Femur (tissue), 1 donor: ENCODE measurements at places on chromosomes 1 and 21.

GRCh38 chr1:244945109-244945671 lies 80.8 kb upstream of the HNRNPU start:
- no peak for DNase-seq

DNA sequence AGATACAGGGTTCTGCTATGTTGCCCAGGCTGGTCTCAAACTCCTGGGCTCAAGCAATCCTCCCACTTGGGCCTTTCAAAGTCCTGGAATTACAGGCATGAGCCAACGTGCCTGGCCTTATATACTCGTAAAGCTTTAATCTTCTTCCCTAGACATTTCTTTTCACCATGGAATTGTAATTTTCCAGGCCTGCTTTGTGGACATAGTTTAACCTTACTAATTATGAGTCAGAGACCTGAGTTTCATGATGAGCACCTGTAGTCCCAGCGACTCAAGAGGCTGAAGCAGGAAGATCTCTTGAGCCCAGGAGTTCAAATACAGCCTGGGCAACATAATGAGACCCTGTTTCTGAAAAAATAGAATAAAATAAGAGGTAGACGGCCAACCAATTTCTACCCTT lies 12.3 kb downstream of the PATJ start:
- no peak for DNase-seq

DNA sequence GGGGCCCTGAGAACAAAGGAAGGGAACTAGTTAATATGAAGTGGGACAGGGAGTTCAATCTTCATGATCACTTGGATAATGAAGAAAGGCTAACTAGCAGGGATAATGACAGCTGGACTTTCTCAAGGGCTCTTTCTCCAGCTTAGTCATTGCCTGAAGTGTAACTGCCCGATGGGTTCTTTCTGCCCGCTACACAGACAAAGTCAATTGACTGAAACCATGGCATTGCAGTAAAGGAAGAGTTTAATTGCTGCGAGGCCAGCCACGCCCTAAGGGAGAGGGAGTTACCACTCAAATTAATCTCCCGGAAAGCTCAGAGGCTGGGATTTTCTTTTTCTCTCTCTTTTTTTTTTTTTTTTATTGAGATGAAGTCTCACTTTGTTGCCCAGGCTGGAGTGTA lies 16.6 kb upstream of the SLC2A5 start:
- DNase-seq: no peak

DNA sequence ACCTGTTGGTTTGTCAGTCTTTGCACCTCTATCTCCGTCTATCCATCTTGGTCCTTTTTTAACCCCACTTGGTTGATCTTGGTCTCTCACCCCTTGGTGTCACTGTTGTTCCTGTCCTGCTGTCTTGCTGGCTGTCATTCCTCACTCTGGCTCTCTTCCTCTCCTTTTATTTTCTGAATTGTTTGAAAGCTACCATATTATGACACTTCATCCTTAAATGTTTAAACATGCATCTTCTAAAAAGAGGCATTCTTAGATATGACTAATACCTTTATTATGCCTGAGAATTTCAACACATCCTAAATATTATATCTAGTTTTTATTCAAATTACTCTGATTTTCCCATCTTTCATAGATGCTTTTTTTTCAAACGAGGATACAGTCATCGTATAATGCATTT lies 37.0 kb downstream of the BACH1 start:
- no peak for DNase-seq

- no peak for DNase-seq
Measured at GRCh38 chr1:66327588-66327987, 206.4 kb upstream of the SGIP1 start.

GRCh38 chr1:180911640-180912191 lies 981 bp upstream of the KIAA1614 start:
- peak; percentile 48 for DNase-seq

- DNase-seq: no peak
Measured at GRCh38 chr1:51664421-51665240, 47.7 kb downstream of the OSBPL9 start.

GRCh38 chr21:43754948-43755781 lies 20.9 kb downstream of the CSTB start:
- no peak for DNase-seq

DNA sequence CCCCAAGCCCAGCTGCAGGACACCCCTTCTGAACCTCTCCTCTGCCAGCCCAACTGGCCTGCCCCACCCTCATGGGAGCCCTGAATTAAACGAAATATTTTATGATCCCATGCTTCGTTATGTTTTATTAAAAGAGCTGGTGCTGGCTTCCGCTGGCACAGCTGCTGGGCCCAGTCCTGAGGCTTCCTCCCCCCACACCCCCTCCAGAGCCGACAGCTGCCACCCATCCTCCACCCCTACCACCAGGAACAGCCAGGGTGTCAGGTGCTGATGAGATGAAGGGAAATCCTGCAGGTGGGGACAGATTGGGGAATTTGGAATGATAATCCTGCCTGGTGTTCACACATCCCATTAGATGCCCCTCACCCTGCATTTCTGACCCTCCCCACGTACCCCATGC lies 19.0 kb downstream of the IGSF21 start:
- DNase-seq: no peak

- no peak for DNase-seq
Measured at GRCh38 chr1:21773585-21773984, 9.4 kb downstream of the USP48 start.

DNA sequence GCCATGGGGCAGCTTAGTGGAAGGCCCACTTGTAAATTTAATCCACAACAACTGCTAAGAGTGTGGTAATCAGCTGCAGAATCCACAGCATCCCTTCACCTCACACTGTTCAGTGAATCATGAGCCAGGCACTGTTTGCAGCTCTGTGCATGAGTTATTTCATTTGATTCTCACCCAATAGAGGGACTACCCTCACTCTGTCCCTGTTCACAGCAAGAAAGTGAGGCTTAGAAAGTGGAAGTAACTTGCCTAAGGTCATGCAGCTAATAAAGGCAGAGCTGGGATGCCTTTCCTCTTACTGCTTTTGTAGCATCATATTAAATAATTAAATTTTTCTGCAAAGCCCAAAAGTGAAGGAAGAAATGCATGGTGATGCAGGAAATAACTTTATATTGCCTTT lies 346.5 kb upstream of the PLD5 start:
- no peak for DNase-seq

DNA sequence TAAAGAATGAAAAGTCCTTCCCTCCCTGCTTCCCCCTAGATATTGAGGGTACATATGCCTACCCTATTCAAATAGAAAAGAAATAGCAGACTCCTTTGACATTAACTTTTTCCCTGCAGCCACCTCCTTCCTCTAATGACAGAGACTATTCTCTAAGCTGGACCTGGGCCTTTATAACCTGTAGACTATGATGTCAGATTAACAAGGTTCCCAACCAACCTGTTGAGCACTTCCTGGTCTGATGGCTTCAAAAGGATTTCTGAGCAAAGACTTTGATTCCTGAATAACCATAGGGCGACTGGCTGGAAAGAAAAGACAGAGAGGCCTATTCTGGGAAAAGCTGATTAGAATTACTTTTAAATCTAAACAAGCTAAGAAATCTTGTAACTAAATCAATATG lies 18.4 kb upstream of the C1orf216 start:
- no peak for DNase-seq

DNA sequence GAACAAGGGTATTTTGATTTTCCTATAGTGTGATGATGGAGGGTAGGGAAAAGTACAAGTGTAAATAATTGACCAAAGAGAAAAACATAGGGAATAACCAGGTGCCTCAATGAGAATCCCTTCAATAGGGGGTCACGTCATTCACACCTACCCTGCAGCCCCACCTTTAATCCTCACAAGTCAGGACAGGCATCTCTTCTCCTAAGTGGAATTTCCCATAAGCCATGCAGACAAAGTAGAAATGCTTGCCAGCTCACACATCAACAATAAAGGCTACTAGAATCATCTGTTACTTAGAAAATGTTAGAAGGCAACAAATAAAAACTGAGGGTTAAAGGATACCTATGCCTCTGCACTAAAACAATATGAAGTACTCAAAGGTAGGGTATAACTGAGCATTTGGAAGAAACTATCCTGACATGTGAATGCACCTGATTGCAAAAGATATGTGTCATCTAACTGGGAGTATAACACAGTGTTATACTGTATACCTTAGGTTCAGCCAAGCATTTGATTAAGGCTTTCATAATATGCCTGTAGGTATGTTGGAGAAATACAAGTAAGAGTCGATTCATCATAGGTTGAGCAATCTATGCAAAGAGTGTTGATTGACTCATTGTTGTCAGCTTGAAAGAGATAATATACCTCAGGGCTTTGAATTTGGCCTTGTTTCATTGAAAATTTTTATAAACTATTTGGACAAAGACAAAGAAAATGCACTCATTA lies 32.4 kb upstream of the ATP1A1 start:
- no peak for DNase-seq

GRCh38 chr1:14334336-14335176 lies 263.9 kb upstream of the KAZN start:
- no peak for DNase-seq

DNA sequence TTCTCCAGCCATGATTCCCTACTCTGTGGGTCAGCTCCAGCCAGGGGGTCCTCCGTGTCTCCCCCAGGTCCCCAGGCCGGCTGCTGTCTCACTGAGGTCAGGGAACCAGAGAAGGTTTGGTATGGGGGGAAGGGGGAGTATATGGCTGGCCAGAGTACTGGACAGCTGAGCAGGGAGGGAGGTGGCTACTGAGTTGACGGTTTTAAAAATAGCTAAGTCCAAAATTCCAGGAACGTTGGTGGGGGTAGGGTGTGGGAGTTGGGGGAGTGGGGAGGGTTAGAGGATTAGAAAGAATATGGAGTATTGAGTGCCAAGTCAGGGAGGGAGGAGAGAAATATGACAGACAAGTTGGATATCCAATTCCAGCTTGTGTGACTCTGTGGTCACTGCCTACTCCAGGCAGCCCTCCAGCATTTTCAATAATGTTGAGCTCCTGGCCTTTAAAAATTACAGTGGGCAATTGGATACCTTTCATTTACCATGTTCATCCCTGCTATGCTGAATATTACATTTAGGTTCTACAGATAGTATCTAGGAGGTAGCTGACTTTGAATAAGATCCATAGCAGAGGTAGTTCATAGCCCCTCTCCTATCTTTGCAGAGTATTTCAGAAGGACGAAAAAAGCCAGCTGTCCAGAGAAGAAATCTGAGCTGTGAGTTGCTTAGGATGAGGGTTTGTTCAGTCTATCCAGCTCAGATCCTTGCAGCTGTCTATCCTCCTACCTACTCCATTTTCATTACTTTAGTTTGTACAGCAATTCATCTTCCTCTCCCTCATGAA lies at the start of gene HJV:
TSS of gene HJV (minus strand) at position 114 of the 781 bp plus-strand sequence. CDS start 1,504 bp downstream, outside the sequence.
- peak; percentile 43 for DNase-seq

DNA sequence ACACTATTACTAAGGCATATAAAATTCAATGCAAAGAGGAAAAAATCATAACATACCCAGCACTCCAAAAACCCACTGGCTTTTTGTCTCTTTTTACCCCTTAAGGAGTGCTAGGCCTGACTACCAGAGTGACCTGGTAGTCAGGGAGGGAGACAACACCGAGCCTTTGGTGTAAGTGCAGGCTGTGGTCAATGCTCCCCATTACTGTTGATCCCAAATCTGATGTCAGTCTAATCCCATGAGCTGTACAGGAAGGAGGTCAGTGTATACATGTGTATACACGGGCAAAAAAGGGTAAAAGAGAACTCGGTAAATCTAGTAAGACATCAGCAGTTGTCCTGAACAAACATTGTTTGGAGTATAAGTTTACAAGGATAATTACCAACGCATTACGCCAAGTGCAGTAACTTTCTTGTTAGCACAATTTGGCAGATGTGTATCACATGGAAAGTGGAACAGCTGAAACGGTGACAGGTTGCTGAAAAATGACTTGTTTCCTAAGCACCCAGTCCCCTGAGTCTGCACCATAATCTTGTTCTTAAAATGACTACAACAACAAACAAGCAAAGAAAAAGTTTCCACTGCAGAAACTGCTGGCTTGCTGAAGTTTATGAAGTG lies 217.9 kb downstream of the KCNH1 start:
- DNase-seq: no peak

DNA sequence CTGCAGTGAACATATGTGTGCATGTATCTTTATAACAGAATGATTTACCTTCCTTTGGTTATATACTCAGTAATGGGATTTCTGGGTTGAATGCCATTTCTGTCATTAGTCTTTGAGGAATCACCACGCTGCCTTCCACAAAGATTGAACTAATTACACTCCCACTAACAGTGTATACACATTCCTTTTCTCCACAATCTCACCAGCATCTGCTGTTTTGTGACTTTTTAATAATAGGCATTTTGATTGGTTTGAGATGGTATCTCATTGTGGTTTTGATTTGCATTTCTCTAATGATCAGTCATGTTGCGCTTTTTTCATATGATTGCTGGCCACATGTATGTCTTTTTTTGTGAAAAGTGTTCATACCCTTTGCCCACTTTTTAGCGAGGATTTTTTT lies 680.5 kb downstream of the PTPRC start:
- no peak for DNase-seq
